Effector CD4-positive, alpha-beta T cell (primary cell): ENCODE measurements at places on chromosomes 4 and X.
A peak's percentile ranks its signal among the peaks of the same experiment; 100 is the strongest.

- no peak for DNase-seq
Observed at GRCh38 chr4:174037631-174038030, 245.8 kb downstream of the FBXO8 start.

GRCh38 chr4:80963051-80963450, 67.5 kb upstream of the BMP3 start:
- DNase-seq, result no peak

DNA sequence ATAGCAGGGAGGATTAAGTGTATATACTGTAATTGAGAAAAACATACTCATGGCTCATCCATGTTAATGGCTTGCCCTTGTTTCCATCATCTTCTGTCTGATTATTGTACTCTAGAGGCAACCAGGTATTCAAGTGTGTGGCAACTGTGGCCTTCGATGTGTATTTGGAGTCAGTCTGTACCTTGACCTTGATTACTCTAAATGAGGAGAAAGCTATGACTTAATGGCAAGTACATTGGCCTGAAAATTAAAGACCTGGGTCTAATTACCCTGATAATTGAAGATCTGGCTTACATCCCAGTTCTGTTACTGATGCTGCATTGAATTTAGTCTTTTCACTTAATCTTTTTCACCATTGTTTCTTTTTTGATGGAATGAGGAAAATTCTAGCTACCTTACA, 409.2 kb downstream of the CCSER1 start:
- DNase-seq, result no peak

DNA sequence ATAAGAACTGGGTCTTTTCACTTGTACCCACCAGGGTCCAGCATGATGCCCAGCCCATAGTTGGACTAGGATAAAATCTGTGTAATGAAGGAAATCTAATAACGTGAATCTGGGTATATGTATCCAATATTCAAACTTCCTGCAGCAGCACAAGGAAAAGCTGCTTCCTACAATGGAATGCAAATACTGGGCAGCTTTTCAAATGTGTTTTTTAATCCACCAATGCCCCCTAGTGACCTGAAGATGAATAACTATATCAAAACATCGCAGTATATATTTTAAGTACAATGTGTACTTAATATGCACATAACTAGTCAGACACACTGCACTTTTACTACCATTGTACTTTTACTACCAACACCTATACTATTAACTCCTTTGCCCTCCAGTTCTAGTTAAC, 5.3 kb downstream of the APOO start:
- DNase-seq, result no peak

GRCh38 chr4:139144161-139144859, 32.7 kb downstream of the ELF2 start:
- no peak for DNase-seq

DNA sequence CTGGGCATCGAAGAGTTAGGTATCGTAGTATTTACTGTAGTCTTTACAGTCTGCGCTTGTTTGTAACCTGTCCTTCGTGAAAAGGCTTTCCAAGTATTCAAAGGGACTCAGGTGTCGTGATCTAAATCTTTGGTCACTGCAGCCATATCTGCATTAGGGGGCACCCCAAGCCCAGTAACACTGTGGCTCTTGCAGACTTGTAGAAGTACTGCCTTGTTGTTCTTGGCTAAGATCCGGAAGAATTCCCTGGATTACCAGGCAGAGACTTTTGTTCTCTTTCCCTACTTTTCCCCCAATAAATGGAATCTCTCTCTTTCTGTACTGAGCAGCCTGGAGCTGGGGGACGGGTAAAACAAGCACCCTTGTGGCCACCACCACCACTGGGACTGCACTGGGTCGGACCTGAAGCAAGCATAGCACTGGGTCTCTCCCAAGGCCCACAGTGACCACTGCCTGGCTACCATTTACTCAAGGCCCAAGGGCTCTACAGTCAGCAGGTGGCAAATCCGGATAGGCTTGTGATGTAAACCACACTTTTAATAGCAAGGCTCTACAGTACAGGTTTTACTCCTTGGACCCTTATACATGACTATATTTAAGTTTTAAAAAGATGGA, 12.0 kb downstream of the CXorf58 start:
- DNase-seq, result no peak

- no peak for DNase-seq
Observed at GRCh38 chr4:19729886-19730651, 521.6 kb upstream of the SLIT2 start.

DNA sequence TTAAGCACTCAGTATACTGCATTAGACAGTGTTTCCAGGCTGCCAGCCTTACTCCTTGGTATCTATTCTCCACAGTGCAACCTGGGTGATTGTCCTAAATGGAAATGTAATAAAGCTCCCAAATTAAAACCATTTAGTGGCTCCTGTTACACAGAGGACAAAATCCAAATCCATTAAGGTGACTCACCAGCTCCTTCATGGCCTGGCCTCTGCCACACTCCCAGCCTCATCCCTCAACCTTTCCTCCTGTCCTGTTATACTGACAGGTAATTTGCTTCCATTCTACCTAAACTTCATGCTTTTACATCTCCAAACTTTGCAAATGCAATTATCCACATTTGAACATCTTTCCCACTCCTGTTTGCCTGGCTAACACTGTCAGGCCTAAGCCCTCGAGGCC, 140.3 kb downstream of the INPP4B start:
- no peak for DNase-seq

- no peak for DNase-seq
Observed at GRCh38 chrX:39796856-39797255, 300.9 kb downstream of the BCOR start.

GRCh38 chrX:68847172-68847571, 18.4 kb downstream of the EFNB1 start:
- no peak for DNase-seq

DNA sequence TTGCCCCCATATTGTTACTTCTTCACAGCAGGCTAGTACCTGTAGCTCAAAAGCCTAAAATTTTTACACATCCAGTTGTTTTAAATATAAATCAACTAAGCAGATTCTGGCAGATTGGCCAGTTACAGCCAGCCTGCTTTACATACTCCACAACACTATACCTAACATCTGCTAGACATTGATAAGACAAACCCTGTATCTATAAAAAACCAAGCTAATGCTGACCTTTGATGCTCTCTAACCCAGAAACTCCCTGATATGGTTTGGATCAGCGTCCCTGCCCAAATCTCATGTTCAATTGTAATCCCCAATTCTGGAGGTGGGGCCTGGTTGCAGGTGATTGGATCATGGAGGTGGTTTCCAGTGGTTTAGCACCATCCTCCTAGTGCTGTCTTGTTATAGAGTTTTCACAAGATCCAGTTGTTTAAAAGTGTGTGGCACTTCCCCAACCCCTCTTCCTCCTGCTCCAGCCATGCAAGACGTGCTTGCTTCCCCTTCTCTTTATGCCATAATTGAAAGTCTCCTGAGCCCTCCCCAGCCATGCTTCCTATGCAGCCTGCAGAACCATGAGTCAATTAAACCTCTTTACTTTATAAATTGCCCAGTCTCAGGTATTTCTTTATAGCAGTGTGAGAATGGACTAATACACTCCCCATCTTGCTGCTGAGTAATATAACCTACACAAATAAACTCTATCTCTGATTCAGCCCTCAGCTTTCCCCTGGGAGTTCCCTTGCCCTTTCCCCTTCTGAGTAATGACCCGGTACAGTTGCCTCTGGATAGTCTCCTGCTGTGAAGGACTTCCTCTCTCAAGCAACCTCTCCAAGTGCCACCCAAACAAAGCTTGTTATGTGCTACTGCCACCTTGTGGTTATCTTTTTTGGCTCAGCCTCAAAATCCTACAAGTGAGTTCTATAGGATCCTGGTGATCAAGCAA, 39.6 kb downstream of the ZCCHC13 start:
- DNase-seq, result peak; percentile 38

- no peak for DNase-seq
Observed at GRCh38 chr4:182642831-182643230, 274.4 kb downstream of the DCTD start.

DNA sequence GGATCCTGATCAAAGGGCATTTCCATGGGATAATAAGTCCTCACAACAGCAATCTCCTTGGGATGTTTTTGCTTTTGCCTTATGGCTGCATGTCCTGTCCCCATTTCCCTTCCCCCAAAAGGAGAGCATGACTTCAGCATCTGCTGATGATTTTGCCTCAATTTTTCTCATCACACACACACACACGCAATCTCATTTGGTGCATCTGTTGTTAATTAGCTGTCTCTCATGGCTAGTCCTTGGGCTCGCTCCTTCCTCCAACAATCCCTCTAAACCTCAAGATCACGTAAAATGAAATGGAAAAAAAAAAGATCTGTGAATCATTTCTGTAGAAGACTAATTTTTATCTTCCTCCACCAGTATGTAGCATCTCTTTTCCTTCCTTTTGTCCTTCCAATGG, 153.6 kb downstream of the RBMX2 start:
- DNase-seq, result no peak

- no peak for DNase-seq
Observed at GRCh38 chr4:53653484-53654053, 62.3 kb upstream of the LNX1 start.

DNA sequence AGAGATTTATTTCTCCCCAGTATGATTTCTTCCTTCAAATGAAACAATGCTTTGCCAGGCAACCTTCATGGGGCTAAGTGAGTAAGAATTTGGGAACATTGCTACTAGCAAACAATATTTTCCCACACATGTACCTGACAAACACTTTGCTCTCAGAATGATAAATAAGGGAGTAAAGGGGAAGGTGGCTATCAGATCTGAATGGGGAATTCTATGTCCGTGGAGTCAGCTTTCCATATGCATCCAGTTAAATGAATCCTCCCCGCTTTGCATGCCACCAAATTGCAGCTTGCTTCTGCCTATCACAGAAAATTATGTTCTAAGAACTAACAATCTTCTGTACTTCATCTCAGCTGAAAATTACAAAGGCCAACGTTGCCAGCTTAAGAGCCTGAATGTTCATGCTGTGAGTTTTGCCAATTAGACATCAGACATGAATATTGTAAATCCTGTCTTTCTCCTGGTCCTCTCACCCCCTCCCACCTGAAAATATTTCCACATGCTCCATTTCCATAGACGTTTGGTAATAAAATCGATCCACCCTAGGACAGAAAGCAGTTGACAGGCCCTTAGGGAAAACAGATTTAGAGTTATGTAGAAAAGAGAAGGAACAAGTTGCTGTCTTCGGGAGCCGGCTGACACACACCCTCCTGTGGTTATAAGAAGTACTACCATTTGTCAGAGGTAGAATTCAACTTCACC, 6.3 kb downstream of the MEPE start:
- DNase-seq, result no peak

- DNase-seq, result no peak
Observed at GRCh38 chrX:107935200-107935599, 47.0 kb downstream of the TEX13B start.

GRCh38 chrX:149313871-149314371, 191.2 kb downstream of the IDS start:
- no peak for DNase-seq

GRCh38 chrX:119093991-119094735, 21.4 kb downstream of the CT47C1 start:
- DNase-seq, result no peak

DNA sequence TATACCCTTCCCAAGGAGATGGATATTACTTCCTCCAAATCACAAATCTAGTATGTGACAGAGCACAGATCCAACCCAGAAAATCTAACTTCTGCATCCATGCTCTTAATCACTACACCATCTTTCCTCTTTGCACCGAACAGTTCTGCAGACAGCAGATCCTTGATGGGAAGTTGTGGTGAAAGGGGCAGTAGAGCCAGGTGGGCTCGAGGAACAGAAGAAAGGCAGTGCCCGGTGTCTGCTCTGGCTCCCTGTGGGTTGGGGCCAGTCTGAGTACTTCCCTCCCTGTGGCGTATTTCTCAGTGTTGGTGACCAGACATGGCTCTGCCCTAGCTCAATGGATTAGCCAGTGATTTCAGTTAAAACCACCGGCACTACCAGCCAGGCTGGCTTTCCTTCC, 15.3 kb downstream of the HOPX start:
- DNase-seq, result no peak

GRCh38 chr4:163090997-163091684, 75.5 kb downstream of the NAF1 start:
- no peak for DNase-seq

DNA sequence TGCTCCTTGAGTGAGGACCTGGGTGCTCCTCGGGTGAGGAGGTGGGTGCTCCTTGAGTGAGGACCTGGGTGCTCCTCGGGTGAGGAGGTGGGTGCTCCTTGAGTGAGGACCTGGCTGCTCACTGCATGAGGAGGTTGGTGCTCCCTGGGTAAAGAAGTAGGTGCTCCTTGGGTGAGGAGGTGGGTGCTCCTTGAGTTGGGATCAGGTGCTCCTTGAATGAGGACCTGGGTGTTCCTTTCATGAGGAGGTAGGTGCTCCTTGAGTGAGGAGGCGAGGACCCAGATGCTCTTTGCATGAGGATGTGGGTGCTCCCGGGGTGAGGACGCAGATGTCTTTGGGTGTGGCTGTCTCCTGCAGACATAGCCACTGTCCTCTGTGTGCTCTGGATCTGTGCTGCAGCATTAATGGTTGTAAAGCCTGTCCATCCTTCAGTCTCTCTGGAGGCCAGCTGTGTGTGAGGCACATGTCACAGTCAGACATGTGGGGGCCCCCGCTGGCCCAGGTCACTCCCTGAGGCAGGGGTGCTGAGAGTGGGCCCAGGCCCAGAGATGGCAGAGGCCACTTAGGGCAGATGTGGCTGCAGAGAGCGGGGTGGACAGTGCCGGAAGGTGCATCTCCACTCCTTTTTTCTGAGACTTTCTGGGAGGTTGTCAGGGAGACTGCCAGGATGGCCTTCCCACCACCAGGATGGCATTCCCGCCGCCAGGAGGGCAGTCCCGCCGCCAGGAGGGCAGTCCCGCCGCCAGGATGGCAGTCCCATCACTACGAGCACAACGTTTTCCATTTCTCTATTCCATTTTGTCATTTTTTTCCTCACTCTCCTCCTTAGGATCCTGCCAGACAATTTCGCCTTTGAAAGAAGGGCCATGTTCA, 101.8 kb downstream of the HMX1 start:
- DNase-seq, result no peak

- no peak for DNase-seq
Observed at GRCh38 chrX:29659911-29660310, 555.5 kb upstream of the MAGEB2 start.

- DNase-seq, result no peak
Observed at GRCh38 chrX:108584617-108585211, 145.1 kb downstream of the COL4A5 start.

GRCh38 chrX:130984782-130985181, 73.4 kb upstream of the ARHGAP36 start:
- no peak for DNase-seq

DNA sequence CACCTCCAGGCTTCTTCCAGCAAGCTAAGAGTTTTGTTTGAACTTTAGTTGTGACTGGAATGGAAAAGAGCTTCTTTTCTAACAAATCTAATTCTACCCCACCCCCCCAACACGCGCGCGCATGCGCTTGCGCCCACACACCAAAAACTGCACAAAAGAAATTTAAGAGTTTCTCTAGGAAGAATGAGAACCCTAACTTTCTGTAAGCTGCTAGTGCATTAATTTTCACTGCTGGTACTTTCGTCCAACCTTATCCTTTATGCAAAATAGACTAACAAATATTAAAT, 9.0 kb upstream of the INTU start:
- DNase-seq, result no peak

GRCh38 chrX:130909469-130910136, 6.6 kb upstream of the ENOX2 start:
- no peak for DNase-seq

- no peak for DNase-seq
Observed at GRCh38 chr4:102089850-102090621, 255.2 kb downstream of the SLC39A8 start.
